ENCODE measurements at places on chromosomes 4 and X. TPM values are rescaled to one million over a fixed set of nuclear protein-coding genes. Genes with fewer than 3 reads are reported as not detected.

PIN4 gene
- 11.0 TPM for total RNA-seq

DNA sequence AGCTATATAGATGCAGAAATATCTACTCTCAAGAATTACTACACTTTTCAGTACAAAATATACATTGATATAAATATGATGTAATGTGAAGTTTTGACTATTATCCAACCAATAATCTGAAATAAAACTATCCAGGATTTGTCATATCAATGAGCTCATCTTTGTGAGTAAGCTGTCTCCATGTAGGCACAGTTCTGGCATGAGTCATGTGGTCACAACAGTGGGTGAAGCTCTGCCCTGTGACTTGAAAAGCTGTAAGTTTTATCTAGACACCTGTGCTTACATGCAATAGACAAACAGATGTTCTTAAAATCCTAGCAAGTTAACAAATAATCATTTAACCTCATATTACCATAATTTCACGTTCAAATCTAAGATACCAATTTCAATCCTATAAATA, 192.7 kb downstream of the GABRG1 start:
- no peaks in the 10 kb centered on the region for H3K27me3 ChIP-seq
- H3K4me3 ChIP-seq: no peak overlapping the region
- no peak for DNase-seq
- no peaks in the 10 kb centered on the region for H3K36me3 ChIP-seq

DNA sequence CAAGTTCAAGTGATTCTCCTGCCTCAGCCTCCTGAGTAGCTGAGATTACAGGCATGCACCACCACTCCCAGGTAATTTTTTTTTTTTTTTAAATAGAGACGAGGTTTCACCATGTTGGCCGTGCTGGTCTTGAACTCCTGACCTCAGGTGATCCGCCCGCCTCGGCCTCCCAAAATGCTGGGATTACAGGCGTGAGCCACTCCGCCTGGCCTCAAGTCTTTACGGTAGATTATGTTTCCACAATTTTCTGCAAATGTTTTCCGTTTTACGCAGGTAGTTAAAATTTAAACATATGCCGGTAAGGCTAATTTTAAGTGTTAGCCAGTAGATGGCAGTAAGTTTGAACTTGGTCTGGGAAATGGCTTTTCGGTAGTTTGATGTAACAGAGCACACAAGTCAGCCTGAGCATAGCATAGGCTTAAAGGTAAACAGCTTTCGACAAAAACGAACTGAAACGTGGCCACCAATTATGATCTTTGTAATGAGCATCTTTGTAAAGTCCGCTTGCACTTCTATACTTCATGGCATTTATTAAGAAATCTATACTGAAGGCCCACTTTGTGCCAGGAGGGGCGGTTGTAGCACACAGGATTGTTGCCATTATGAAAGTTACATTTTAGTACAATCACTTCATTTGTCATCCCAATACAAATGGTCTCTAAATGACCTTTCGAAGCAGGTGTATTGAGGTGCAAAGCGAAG, 31.1 kb downstream of the CCKAR start:
- H3K4me1 ChIP-seq: peaks cover 12% of the 10 kb centered on the region
- DNase-seq: peak; percentile 30
- no peak overlapping the region for H3K27ac ChIP-seq
- no peak overlapping the region for H3K4me3 ChIP-seq

DNA sequence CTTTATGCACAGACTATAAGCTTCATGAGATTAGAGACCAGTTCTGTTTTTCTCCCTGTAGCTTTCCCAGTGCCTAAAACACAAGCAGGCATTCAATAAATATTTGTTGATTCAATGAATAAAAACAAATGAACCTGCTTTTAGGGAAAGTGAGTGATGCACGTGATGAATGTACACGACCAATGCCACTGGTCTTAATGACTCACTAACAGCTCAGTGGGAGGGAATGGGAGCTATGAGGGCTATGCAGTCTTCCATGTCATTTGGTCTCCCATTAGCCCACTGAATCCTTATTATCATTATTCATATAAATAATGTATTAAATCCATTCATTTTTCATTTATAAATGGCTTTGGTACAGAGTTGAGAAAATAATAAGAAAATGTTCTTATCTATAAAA, 247.4 kb downstream of the FBXO8 start:
- H3K4me3 ChIP-seq: no peak overlapping the region
- no peaks in the 10 kb centered on the region for H3K4me1 ChIP-seq
- DNase-seq: no peak
- H3K27me3 ChIP-seq: no peaks in the 10 kb centered on the region
- H3K27ac ChIP-seq: no peak overlapping the region

DNA sequence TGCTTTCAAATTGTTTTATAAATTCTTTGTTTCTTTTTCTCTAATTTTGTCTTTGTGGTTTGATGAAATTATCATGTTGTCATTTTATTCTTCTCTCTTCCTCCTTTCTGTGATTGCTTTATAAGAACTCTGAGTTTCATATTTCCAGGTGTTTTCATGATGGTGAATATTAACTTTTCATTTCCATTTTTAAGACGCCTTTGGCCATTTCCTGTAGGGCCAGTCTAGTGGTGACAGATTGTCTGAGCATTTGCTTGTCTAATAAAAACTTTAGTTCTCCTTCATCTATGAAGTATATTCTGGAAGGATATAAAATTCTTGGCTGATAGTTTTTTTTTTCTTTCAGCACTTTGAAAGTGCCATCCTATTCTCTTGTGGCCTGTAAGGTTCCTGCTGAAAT, 128.1 kb downstream of the FAM13A start:
- H3K27ac ChIP-seq: no peak overlapping the region
- H3K36me3 ChIP-seq: no peaks in the 10 kb centered on the region
- H3K4me1 ChIP-seq: no peaks in the 10 kb centered on the region
- no peak for DNase-seq

DNA sequence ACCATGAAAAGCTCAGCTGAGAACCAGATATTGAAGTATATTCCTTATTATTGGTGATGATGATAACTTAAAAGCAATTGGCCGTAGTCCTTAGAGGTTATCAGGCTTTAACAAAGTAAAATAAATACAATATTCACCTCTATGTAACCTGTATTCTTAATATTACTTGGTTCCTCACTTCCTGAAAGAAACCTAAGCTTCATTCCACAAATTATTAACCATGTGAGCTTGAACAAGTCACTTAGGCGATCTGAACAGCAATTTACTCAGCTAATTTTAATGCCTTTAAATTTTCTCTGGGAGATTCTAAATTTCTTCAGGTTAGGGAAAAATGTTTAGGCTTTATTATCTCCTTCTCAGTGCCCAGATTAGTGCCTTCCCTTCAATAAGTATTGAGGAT, 69.2 kb downstream of the CLDN22 start:
- no peaks in the 10 kb centered on the region for H3K4me1 ChIP-seq
- DNase-seq: no peak
- H3K27ac ChIP-seq: no peak overlapping the region
- no peak overlapping the region for H3K4me3 ChIP-seq
- no peaks in the 10 kb centered on the region for H3K36me3 ChIP-seq

DNA sequence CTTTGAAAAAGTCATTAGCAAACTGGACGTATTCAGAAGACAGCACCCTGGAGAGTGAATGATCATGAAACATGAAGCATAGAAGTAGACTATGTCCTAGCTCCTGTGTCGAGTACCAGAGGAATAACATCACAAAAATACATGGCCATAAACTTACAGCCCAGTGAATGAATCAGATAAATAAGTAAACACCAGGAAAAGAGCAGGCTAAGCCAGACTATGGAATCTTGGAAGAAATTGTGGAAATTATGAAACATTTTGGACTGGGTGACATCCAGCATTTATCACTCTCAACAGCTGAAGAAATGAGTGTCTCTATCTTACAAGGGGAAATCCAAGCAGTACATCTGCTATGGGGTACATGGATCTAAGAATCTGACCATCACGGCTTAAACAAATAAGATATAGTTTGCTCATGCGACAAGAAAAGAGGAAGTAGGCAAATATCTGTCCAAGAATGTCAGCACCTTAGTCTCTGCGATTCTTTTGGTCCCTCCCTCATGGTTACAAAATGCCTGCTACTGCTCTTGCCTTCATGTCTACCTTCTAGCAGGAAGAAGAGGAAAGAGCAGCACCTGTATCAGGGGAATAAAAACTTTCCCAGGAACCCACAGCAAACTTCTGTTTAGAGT, 481.5 kb downstream of the BCOR start:
- peaks cover 3% of the 10 kb centered on the region for H3K27me3 ChIP-seq
- H3K27ac ChIP-seq: no peak overlapping the region
- H3K4me1 ChIP-seq: peaks cover 10% of the 10 kb centered on the region
- no peaks in the 10 kb centered on the region for H3K36me3 ChIP-seq

GRCh38 chrX:20479896-20480295, 213.2 kb upstream of the RPS6KA3 start:
- peaks cover 6% of the 10 kb centered on the region for H3K27me3 ChIP-seq
- peaks cover 1% of the 10 kb centered on the region for H3K36me3 ChIP-seq
- H3K4me1 ChIP-seq: no peaks in the 10 kb centered on the region
- no peak overlapping the region for H3K27ac ChIP-seq
- no peak overlapping the region for H3K4me3 ChIP-seq

DNA sequence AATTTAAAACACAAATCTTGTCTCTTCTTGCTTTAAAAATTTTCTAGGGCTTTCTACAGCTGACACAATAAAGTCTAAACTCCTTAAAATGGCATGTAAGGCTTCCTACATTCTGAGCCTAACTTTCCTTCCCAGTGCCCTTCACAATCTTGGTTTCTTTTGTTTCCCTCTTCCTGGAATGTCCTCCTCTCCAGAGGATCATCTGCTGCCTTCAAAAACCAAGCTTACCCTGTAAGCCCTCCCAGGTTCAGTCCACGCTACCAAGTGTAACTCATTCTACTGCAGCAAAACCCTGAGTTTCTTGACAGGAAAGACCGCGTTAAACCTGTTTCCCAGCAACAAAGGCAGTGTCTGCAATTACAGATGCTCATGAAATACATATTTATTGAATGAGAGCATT, 91.3 kb downstream of the SHISA3 start:
- H3K4me3 ChIP-seq: no peak overlapping the region
- no peak overlapping the region for H3K27ac ChIP-seq
- DNase-seq: no peak
- peaks cover 2% of the 10 kb centered on the region for H3K36me3 ChIP-seq
- peaks cover 22% of the 10 kb centered on the region for H3K4me1 ChIP-seq
- H3K27me3 ChIP-seq: no peaks in the 10 kb centered on the region

DNA sequence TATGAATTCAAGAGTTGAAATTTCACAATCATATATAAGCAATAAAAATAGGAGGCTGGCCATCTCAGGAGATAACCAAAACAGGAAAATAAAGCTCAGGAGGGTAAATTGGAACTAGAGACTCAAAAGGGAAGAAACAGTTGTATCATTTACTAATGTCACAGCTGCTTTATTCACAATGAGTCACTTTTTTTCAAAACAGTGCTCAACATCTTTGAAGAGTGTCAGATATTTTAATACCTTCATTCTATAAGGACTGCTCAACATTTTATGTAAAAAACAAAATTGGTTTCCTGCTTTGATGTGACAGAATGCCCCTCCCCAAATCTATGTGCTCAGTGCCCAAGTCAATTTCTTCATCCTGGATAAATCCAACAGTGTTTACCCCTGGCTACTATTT, 97.7 kb downstream of the DDX60 start:
- H3K27ac ChIP-seq: no peak overlapping the region
- no peaks in the 10 kb centered on the region for H3K27me3 ChIP-seq
- DNase-seq: no peak

DNA sequence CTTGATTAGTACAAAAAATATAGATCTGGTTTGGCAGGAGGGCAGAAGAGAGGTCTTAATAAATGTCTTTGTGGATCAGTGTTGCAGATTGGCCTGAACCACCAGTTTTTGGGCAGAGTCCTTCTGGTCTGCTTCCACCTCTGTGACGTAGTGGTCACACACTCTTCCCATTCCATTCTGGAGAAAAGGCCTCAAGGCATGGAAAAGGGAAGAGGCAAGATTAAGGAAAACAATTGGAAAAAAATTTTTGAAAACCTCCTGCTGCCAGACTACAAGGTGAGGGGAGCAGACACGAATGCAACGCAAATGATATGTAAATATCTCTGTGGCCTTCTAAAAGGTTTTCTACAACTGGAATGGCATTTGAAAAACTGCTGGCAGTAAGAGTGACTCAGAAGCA, 24.3 kb upstream of the FAM47C start:
- peaks cover 3% of the 10 kb centered on the region for H3K4me1 ChIP-seq
- DNase-seq: no peak
- peaks cover 4% of the 10 kb centered on the region for H3K27me3 ChIP-seq
- H3K4me3 ChIP-seq: no peak overlapping the region
- no peak overlapping the region for H3K27ac ChIP-seq

DNA sequence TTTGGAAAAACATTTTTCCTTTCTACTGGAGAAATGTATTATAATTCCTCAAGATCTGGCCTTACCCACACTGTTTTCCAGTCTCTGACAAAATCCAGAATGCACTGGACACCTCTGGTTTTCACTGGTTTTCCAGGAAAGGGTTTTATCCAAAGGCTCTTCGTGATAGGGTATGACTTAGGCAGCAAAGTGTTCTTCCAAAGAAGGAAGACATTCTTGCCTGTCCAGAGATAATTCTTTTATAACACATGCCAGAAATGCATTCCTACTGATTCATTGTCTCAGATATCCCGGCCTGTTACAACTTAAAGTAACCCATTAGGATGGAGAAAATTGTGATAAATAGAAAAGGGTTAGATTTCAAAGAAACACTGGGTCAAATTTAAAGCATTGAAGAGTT, 2343.1 kb downstream of the PCDH7 start:
- no peaks in the 10 kb centered on the region for H3K4me1 ChIP-seq
- no peak for DNase-seq
- no peak overlapping the region for H3K27ac ChIP-seq
- no peaks in the 10 kb centered on the region for H3K36me3 ChIP-seq

- H3K27ac ChIP-seq: no peak overlapping the region
- peaks cover 8% of the 10 kb centered on the region for H3K4me1 ChIP-seq
- H3K36me3 ChIP-seq: no peaks in the 10 kb centered on the region
- peaks cover 66% of the 10 kb centered on the region for H3K27me3 ChIP-seq
These were observed 8.6 kb upstream of the CCDC110 start for GRCh38 chr4:185480016-185480732.

DNA sequence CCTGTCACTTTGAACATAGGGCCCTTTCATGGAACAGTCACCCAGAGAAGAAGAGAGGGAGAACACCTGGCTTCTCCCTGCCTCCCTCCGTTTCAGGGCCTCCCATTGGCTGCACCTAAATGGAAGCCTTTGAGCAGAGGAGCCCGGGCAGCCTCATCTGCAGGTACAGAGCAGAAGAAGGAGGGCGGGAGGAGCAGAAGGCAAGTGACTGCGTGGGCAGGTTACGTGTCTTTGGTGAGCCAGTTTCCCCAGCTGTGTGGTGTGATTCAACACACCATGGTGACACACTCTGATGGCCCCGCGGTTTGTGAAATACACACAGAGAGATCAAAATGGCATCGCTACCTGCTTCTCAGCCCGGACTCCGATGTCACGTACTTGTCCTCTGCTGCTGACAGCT, 431 bp downstream of the C4orf50 start:
- H3K27ac ChIP-seq: no peak overlapping the region
- no peak overlapping the region for H3K4me3 ChIP-seq
- no peak for DNase-seq
- H3K36me3 ChIP-seq: no peaks in the 10 kb centered on the region
- H3K4me1 ChIP-seq: no peaks in the 10 kb centered on the region
